Coronary artery (tissue), 2 donors: ENCODE measurements at places on chromosomes 4 and X.
A peak's percentile ranks its signal among the peaks of the same experiment; 100 is the strongest.

DNA sequence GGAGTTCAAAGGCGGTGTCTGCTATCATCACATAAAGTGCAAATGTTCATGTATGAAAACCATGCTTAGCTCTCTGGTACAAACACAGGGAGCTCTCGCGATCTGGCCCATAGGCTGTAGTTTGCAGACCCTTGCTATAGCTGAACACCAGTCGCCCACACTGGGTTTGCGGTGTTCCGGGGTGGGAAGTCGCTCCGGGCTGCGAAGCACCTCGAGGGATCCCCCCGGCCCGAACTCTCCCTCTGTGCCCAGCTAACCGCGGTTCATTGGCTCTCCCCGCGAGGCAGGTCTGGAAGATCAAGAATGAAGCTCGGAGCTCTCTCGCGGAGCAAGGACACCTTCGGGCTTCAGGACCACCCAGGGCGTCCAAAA, 341 bp upstream of the PRPS2 start:
- DNase-seq = no peak

DNA sequence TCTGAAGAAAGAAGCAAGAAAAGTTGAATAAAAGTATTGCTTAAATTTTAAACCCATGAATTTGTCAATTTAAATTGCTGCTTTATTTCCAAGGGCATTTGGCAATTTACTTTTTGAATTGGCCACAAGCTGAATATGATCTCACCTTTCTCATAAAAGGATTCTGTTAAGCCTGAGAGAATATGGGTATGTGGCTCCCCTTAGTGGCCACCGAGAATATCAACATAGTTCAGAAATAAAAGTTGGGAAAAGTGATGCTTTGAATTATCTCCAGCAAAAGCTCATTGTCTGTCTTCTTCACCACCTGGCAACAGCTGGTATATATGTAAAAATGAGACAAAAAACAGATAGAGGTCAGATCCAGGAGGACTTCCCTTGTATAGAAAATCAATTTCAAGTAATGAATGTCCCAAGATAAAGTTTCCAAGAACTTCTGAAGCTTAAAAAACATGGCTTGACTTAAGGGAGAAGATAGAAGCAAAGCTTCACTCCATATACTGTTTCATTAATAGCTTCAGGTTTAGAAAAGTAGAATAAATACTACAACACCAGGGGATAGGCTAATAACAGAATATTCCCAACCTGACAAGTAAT, 290.7 kb upstream of the FAM241A start:
- no peak for DNase-seq

DNA sequence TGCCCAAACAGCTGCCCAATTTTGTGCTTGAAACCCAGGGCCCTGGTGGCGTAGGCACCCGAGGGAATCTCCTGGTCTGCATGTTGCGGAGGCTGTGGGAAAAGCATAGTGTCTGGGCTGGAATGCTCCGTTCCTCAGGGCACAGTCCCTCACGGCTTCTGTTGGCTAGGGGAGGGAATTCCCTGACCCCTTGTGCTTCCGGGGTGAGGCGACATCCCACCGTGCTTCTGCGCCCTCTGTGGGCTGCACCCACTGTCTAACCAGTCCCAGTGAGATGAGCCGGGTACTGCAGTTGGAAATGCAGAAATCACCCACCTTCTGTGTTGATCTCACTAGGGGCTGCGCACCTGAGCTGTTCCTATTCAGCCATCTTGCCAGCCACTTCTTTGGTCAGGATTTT, 399.4 kb upstream of the FTHL17 start:
- DNase-seq = no peak

DNA sequence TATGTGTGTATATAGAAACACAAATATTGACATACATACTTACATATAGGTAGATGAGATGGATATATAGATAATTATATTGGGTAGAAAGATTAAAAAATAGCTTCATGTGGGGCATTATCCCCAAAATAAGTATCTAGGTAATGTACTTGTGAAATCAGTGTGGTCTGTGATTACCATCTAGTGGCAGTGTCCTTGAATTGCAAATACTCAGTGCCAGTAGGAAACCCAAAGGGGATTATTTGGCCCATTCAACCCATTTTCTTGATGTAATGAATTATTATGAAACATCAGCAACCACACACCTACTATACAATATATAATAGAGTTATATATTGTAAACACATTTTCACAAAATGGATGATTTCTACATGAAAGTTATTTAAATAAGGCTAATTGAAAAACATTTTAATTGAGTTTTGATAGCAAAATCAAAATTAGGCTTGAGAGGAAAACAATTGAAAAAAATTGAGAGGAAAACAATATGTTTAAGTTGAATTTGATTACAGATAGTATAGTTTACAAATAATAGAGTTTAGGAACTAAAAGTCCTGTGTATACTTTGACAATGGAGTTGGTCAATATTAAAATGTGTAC, 389.4 kb downstream of the GALNTL6 start:
- no peak for DNase-seq

GRCh38 chrX:97405031-97405660, 521.4 kb downstream of the RPA4 start:
- no peak for DNase-seq

DNA sequence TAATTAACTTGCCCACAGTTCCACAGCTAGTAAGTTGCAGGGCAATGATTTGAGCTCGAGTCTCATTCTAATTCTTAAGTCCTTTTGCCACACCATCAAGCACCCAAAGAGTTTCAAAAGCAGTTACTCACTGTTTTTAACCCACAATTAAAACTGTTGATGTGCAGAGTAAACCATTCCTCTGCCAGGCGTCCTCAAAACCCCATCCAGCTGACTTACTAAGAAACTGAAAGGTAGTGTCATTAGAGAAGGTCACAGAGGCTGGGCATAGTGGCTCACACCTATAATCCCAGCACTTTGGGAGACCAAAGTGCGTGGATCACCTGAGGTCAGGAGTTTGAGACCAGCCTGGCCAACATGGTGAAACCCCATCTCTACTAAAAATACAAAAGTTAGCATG, 121.7 kb downstream of the CHIC2 start:
- no peak for DNase-seq

GRCh38 chr4:111208970-111209369, 586.1 kb upstream of the PITX2 start:
- no peak for DNase-seq

DNA sequence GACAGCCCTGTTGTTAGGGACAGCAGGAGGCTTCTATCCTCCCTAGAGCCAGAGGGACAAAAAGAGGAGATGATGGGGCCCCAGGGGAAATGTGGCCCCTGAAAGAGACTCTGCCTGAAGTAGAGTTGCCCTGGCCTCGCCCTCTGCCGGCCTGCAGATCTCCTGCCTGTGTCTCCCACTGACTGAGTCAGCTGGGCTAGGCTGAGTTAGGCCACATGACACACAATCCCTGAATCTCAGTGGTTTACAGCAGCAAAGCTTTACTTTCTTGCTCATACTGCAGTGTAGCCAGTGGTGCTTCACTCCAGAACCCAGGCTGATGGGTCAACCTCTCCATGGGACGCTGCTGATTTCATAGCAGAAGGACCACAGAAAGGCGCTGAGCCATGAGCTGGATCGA, 23.5 kb downstream of the DRD5 start:
- DNase-seq = no peak

GRCh38 chrX:84748965-84749656, 246.9 kb upstream of the HDX start:
- no peak for DNase-seq

- no peak for DNase-seq
Observed at GRCh38 chr4:181538431-181538830, 704.8 kb upstream of the TENM3 start.

DNA sequence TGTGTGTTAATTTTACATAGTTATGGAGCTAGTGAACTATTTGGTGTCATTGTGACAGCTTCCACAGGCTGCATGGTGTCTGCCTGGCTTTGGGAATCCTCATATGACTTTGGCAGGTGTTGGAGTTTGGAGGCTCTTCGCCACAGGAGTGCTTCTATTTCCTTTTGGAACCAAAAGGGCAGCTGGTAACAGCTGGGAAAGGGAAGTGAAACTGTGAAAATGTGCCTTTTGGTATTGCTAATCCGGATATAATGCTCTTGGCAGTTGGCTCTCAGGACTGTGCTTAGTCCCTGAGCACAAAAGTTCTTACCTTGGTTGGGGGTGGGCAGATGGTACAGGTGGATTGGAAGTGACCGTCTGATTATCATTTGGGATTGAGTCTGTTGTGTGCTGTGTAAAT, 18.1 kb downstream of the OFD1 start:
- DNase-seq = no peak

DNA sequence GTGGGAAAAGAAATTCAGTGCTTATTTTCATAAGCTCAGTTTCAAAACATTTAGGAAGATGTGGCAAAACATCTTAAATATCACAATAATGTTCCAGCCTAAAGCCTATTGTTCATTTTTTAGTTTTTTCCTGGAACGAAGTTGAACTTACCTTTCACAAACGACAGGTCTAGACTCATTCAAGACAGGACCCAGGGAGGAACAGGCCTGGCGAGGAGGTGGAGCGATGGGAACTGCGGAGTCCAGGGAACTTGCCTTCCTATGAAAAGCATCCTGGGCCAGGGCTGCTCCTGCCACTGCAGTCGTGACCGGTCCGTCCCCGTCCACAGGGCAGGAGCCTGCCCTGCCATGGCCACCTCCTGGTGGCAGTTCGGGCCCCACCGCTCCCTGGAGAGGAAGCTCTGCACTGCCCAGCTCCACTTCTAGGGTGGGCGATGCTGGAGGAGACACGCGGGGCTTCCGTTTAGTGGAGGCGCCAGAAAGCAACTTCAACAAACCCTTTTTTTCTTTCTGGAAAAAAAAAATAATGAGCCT, 96.7 kb upstream of the CBR4 start:
- no peak for DNase-seq

DNA sequence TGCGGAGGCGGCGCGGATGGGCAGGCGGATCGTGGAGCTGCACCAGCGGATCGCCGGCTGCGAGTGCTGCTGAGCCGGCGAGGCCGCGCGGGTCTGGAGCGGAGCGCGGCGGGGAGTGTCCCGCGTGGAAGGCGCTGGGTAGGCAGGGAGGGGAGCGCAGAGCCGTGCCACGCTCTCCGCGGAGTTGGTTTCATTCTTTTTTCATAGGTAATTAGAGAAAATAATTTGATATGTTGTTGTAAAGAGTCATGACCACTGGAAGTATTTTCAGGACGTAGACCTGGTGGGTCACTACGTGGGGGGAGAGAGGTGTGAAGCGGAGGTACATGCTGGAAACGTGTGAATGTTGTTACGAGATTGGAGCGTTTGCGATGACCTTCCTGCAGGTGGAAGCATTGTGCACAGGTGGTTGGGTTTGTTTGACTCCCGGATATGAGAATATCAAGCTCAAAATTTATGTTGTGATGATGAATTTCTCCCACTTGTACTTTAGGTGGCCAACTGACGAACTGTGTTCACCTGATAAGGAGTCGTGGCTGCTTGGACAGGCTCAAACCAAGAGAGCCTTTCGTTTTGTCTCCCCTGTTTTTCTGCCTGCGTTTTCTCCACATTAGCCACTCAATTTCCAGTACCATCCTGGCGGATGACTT, 19.1 kb upstream of the S100P start:
- no peak for DNase-seq

DNA sequence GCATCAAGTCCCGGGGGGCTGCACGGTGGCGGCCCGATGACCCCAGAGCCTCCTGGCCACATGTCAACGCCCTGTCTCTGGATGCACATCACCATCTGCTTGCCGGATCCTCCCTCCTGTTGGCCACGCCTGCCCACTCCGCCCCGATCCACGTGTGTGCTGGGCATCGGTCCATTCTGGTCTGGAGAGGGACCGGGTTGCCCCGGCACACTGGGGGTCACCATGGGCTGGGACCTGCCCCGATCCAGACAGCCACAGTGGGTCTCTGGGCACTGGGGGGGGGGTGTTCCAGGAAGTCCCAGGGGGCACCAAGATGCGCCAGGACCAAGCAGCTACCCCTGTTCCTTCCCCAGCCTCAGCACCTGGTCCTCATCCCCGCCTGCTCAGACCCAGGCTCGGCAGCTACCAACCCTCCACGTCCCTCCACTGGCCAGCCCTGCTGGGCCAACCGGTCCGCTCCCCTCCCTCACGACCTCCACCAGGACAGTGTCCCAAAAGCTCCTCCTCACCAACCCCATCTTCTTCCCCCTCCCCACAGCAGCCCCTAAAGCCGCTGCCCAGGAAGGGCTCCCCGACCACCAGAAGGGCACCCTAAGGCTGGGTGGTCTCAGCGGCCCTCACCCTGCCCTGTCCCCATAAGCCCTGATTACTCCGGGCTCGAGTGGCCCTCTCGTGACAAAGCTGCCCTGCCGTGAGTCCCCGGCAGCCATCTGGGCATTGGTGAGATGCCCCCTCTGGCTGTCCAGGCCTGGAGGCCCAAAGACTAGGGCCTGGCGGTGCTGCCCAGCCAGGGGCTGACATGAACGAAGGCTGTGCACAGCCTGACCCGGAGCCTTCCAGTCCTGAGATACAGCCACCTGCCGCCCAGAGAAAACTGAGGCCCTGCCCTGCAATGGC, 4.6 kb downstream of the CTBP1 start:
- peak; percentile 70 for DNase-seq

DNA sequence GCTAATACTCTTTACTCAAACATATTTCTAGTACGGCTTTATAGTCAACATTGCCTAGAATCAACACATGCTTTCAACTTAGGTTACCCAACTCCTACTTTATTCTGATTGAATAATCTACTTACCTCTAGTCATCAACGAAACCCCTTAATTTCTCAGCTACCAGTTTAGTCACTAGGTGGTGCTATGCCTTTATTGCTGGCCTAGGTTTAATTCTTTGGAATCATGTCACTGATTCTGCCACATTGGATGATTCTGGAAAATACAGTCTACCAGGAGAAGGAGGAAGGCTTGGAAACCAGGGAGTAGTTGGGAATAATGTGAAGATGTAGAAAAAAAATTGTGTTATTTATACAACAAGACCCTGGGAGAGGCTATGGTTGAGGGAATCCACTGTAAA, 167.7 kb downstream of the DCAF12L2 start:
- no peak for DNase-seq

- no peak for DNase-seq
Observed at GRCh38 chrX:44072631-44073030, 99.4 kb upstream of the NDP start.

GRCh38 chr4:165402375-165402774, 23.6 kb downstream of the CPE start:
- no peak for DNase-seq

GRCh38 chrX:20664131-20664530, 397.4 kb upstream of the RPS6KA3 start:
- DNase-seq = no peak

DNA sequence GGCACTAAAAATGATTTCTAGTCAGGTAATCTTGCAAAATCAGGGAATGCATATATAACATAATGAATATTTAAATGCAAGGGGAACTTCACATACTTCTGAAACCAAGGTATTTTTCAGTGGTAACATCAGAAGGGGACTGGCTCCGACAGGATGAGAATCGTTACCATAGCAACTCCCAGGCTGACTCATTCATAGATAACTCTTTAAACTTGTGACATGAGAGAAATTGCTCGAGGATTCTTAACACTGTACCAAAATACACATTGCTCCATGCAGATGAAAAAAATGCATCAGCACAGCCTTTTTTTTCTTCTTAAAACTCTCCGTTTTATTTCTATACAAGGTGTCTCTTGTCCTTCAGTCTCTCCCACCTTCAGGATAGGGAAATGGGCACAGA, 114.3 kb downstream of the GABRB1 start:
- no peak for DNase-seq

- no peak for DNase-seq
Observed at GRCh38 chr4:157819693-157820464, 352.9 kb downstream of the GASK1B start.

GRCh38 chrX:154348646-154349358, 25.6 kb downstream of the FLNA start:
- DNase-seq = no peak

GRCh38 chr4:129059028-129059427, 34.3 kb downstream of the SCLT1 start:
- no peak for DNase-seq

GRCh38 chr4:68591204-68591603, 15.1 kb upstream of the UGT2B17 start:
- no peak for DNase-seq
